ENCODE measurements at places on chromosomes 7 and 10.

- no peak for DNase-seq
Observed at GRCh38 chr10:97062456-97062855, 123.3 kb downstream of the SLIT1 start.

GRCh38 chr7:94874036-94874785 is 33.2 kb upstream of the PPP1R9A start:
- DNase-seq, result no peak

GRCh38 chr10:78414380-78414779 is 380.7 kb downstream of the RPS24 start:
- no peak for DNase-seq

DNA sequence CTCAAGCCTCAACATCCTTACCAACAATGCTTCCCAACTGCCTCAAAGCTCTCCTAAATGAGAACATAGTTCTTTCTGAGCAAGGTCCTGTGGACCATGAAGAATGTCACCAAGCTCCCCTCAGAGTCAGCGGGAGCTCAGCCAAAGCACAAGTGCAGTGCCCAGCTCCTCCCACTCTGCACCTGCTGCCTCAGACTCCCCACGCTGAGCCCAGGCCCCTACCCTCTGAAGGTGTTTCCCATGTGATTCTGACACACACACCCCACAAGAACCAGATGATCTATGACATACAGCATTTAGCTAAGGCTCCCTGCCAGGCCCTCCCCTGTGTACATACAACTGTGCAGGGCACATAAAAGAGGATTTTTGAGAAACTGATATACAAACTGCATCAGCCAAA is 19.2 kb downstream of the ERCC6 start:
- DNase-seq, result no peak

DNA sequence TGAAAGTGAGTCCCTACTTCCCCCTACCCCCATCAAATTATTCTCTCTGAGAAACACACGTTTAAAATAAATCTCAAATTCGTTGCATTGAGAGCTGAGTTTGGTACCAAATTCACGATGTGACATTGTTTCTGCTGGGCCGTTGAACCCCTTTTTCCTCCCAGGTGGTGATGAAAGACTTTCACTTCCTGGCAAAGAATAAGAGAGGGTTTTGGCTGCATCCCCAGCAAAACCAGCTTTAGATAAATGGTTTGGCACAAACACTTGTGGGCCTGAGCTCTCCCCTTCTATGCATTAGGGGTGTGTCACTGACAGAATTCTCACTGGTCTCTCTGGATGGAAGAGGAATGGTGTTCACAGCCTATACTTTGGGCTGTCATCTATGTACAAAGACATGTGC is 8.8 kb upstream of the DNTT start:
- no peak for DNase-seq

- no peak for DNase-seq
Observed at GRCh38 chr7:47786557-47787248, 161.6 kb downstream of the PKD1L1 start.

DNA sequence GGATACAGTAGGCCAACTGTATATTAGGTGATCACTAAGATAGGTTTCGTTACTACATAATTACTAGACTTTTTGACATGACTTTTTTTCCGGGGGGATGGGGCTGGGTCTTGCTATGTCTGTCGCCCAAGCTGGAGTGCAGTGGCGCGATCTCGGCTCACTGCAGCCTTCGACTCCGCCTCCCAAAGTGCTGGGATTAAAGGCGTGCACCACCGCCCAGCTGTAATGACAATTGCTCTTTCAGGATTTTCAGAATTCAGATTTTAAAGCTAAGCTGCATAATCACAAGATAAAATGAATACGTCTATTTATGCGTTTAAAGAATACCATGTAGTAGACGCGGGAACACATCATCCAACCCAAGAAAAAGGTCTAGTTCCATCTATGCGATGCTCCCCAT is 982 bp downstream of the IDI1 start:
- no peak for DNase-seq

- DNase-seq, result no peak
Observed at GRCh38 chr10:75018251-75018650, 93.2 kb upstream of the SAMD8 start.

DNA sequence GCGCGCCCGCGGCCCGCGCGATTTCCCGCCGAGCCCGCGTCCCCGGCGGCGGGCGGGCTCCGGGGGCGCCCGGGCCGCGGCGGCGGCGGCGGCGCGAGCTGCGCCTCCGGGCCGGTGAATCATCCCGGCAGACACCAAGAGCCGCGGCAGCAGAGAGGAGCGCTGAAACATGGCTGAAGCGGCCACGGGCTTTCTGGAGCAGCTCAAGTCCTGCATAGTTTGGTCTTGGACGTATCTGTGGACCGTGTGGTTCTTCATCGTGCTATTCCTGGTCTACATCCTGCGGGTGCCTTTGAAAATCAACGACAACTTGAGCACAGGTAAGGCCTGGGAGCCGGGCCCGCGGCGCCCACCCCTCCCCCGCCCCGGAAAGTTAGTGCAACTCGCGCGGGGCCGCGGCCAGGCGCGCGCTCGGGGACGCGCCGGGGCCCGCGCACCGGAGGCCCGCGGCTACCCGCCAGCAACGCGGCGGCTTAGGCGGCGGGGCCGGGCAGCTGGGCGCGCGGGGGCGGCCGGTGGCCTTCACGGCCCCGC is at the start of gene ST7:
Gene ST7, plus strand, starts transcription at position 130 of the 534 bp plus-strand sequence. Its CDS starts 40 bp downstream, at position 170.
- no peak for DNase-seq

- DNase-seq, result no peak
Observed at GRCh38 chr7:11605749-11606148, 226.2 kb downstream of the THSD7A start.

DNA sequence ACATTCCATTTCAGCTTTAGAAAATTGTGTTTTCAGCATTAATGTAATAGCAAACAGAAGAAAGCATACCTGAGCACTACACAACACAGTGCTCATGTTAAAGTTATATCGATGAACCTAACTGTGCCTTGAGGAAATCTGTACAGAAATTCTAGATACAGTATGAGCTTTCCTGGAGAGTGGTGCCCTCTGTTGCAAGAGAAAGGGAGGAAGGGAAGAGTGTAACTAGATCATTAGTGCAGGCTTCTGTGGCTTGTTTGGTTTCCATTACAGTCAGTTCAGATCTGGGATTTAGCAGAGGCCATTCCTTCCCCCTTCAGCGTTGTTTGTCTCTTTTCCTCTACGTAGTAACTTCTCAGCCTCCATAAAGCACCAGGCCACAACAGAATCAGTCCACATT is 139.7 kb downstream of the HTR7 start:
- DNase-seq, result no peak

GRCh38 chr10:29130190-29130673 is 158.6 kb upstream of the LYZL1 start:
- no peak for DNase-seq

DNA sequence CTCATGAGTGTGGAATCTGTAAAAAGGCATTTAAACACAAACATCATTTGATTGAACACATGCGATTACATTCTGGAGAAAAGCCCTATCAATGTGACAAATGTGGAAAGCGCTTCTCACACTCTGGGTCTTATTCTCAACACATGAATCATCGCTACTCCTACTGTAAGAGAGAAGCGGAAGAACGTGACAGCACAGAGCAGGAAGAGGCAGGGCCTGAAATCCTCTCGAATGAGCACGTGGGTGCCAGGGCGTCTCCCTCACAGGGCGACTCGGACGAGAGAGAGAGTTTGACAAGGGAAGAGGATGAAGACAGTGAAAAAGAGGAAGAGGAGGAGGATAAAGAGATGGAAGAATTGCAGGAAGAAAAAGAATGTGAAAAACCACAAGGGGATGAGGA is 207.7 kb downstream of the ZEB1 start:
- no peak for DNase-seq

- DNase-seq, result no peak
Observed at GRCh38 chr10:78336402-78336791, 302.7 kb downstream of the RPS24 start.

DNA sequence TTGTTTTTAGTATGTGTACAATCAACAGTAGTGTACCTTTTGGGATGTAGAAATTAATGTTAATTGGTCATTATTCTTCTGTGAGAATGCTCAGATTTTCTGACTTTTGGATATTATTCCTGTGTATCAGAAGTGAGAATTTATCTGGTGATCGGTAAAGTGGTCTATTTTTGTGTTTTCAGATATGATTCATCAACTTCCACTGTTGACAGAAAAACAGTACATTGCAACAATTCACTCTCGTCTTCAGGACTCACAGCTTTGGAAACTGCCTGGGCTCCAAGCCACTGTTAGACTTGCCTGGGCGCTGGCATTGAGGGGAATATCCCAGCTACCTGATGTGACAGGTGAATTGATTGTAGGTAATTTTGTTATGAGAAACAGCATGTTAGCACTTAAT is 20.9 kb downstream of the NUP205 start:
- no peak for DNase-seq

DNA sequence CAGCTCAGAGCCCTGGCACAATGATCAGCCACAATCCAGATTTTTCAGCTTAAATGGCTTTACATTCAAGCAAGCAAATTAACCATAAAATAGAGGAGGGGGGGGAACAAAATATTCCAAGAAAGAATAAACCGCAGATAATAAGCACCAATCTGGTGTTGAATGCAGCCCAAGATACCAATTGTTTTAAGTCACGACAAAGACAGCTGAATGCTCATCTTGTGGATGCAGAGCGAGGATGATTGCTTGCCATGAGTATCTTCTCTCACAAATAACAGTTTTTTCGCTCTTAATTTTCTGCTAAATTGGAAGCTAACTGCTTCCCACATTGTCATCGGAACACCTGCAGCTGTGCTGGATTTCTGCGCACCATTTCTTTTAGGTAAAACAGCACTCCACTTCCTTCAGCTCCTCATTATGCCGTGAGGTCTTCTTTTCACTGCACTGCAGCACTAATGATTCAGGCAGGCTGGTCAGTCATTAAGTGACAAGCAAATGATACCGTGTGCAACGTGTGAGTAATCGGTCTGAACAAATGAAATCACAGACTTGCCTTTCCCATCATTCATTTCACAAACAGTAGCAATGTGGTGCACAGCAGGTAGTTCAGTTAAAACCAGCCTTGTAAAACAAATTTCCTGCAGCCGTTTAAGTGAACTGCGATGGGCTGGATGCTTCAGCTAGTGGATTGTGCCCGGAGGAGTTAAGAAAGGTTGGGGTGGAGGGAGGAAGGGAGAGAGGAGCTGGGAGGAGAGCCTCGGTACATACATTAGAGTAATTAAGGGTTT is 106.4 kb upstream of the CDCA7L start:
- DNase-seq, result no peak

DNA sequence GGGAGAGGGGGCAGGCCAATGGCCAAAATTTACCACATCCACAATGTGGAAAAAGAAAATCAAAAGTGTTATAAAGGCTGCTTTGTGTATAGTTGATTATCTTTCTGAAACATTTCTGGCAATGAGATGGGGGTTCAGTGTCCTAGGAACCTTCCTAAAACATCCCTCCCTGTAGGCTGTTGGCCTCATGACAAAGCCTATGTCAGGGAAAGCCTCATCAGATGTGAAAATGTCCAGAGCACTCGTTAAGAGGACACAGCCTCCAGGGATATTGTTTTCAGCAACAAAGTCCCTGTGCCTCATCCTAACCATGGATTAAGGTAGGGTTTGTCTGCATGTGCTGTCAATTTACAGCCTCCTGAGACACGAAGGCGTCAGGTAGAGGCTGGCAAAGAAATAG is 17.0 kb downstream of the SUN3 start:
- DNase-seq, result no peak

- no peak for DNase-seq
Observed at GRCh38 chr7:155470186-155470487, 12.2 kb downstream of the EN2 start.

DNA sequence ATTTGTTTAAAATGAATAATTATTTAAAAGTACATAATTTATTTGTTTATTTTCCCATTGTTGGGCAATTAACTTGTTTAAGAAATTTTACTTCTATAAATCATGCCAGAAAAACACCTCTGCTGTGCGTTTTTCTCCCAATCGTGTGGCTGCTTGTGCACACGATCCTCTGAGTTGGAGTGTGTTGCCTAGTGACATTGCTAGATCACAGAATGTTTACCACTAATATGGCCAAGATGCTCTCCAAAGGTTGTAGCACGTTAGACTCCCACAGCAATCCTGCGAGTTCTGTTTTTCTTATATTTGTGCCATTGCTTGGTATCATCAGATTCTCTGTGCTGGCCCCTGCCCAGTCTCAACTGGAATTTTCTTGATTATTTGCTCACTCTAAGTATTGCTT is 207.1 kb upstream of the ADCY1 start:
- DNase-seq, result no peak

DNA sequence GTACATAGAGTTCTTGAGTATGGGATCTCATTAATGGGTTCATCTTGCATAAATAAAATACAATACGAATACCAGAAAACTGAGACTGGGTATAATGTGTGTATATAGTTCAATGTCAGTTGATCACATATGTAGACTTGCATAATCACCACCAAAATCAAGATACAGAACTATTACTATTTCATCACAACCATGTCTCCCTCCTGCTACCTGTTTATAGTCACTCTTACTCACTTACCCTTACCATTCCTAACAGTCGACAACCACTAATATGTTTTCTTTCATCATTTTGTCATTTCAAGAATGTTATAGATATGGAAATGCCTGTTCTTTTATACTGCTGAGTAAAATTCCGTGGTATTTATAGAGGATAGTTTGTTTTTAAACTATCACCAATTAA is 416.1 kb upstream of the CNTNAP2 start:
- no peak for DNase-seq

DNA sequence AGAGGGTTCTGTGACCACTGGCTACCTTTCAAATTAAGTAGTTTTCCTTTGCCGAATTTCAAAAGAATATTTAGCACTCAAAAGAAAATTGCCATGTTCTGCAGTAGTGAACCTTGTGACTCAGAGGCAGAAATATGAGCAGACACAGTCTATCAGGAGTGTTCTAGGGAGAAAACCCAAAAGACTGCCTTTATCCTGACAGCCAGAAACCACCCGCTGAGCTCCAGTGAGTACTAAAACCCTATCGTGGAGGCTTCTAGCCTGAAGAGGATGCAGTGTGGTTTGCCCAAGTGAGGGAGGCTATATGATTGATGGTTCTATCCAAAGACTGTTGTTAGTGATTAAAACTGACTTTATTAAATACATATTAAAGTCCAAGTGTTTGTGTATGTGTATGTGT is 21.9 kb downstream of the CHRM2 start:
- DNase-seq, result no peak

- DNase-seq, result no peak
Observed at GRCh38 chr10:91689731-91690168, 56.9 kb upstream of the PPP1R3C start.
